ENCODE measurements at places on chromosomes 12 and 14.

GRCh38 chr12:20039562-20039961 lies 328.8 kb upstream of the PDE3A start:
- no peak for DNase-seq

- DNase-seq: no peak
These were observed 9.8 kb upstream of the PARP11 start for GRCh38 chr12:3882896-3883564.

DNA sequence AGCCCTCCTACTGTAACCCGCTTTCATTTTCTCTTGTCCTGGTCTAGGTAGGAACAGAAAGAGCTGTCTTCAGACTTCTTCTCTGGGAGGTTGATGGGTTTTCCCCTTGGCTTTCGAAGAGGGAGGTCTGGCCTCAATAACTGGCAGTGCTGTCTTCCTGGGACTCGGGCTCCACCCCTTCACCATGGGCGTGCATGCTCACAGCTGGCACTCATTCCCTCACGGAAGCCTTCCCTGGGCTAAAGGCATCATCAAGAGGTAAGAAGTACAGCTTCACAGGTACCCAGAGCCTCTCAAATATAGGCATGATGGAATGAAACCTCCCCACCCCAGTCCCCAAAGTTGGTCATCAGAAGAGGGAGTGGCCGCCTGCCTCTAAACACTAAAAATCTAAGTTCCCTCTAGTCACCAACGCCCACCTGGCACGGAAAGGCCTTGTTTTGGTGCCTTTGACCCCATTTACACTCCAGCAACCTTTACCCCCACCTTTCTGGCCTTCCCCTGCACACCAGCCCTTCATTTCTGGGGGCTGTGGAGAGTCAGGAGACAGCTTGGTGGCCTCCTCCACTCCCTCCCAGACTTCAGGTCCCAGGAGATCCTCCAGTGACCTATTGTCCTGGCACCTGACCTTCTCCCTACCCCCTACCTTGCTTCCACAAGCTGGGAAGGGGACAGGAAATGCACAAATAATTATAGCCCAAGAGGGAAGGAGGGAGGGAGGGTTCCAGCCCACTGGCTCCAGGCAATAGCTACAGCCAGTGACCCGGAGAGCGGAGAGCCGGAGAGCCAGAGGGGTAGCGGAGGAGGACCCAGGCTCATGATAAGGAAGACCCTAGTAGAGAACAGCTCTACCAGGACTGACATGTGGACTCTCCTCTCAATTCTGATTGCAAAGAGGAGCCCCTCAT lies 2.8 kb downstream of the RAPGEF3 start:
- DNase-seq: no peak

- DNase-seq: no peak
These were observed 12.6 kb upstream of the TTC7B start for GRCh38 chr14:90828642-90829487.

DNA sequence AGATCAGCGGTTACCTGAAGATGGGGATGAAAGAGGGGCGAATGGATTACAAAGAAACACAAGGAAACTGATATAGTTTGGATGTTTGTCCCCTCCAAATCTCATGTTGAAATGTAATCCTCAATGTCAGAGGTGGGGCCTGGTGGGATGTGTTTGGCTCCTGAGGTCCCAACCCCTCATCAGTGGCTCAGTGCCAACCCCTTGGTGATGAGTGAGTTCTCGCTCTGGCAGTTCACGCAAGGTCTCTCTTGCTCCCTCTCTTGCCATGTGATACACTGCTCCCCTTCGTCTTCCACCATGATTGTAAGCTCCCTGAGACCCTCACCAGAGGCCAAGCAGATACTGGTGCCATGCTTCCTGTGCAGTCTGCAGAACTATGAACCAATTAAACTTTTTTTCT lies 28.0 kb downstream of the ITGA7 start:
- DNase-seq: no peak

DNA sequence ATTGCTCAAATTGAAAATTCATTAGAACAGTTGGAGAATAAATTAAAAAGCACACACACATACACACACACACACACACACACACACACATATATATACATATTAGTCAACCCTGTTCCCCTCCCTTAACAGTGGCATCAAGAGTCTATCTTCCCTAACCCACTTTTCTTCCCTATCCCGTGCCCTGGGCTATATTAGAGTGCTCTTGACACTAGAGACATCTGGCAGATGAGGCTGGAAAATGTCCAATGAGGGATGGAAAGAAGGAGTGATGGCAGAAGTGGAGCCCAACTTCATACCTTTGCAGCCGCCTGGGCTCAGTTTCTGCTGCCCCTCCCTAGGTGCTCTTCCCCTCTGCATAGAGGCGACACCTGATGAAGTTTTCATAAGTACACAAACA lies 172.4 kb upstream of the NUDT4 start:
- no peak for DNase-seq

DNA sequence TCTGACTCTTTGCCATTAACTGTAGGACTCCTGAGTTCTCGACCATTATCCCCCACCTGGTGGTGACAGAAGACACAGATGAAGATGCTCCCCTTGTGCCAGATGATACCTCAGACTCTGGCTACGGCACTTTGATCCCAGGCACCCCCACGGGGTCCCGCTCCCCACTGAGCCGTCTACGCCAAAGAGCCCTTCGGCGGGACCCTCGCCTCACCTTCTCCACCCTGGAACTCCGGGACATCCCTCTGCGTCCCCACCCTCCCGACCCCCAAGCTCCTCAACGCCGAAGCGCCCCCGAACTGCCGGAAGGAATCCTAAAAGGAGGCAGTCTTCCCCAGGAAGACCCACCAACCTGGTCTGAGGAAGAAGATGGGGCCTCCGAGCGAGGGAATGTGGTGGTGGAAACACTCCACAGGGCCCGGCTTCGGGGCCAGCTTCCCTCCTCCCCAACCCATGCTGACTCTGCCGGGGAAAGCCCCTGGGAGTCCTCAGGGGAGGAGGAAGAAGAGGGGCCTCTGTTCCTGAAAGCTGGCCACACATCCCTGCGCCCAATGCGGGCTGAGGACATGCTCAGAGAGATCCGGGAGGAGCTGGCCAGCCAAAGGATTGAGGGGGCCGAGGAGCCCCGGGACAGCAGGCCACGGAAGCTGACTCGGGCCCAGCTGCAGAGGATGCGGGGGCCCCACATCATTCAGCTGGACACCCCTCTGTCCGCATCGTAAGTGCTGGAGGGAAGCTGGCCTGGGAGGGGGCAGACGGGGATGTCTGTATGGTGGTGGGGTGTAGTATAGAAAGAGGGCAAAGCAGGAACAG lies 14.4 kb downstream of the TNFRSF1A start:
- no peak for DNase-seq

DNA sequence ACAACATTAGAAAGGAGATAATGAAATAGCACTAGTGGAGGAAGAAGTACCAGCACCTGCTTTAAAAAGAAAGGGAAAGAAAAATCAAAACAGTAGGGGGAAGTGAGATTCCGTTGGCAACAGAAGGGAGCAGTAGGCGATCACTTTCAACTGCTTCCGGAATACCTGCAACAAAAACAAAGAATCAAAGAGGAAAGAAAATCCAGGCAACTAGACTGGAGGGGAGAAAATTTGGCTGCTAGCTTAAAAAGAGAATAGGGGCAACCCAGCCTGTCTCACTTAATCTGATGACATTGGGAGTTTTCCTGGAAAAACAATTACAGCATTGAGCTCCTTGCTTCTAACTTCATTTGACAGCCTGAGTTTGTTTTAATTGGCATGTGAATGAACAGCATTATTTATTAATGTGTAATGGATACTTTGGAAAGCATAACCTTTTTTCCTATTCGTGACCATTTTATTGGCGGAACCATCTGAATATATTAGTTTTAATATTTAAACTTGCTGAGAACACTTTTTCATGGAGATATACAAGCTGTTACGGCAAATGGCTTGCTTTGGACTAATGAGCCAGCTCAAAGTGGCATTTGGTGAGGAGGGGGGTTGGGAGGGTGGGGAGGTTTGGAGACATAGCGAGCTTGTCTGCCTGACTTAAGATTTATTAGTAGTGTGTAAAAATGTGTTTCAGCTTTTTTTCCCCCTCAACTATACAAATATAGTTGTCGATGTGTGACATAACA lies 2.5 kb upstream of the DACT1 start:
- peak; percentile 58 for DNase-seq

DNA sequence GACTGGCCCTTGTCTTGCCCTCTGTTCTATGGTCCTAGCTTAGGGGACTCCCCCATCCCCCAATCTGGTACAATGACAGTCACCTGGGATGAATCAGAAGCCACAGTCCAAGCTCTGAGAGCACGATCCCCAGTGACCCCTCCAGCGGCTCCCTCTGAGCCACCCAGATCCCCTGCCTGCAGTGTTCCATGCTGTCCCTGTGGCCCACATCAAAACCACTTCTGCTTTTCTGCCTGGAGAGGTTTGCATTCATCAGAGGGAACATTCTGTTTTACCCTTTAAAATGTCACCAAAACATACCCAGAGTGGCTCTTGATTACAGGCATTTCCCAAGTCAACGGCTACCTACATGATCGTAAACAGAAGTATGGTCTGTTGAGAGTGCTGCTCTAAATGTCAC lies 47.5 kb downstream of the NOS1 start:
- DNase-seq: no peak

GRCh38 chr12:8058506-8058905 lies 7.7 kb downstream of the C3AR1 start:
- DNase-seq: no peak

GRCh38 chr12:124916374-124917134 lies 2.1 kb upstream of the UBC start:
- DNase-seq: no peak

DNA sequence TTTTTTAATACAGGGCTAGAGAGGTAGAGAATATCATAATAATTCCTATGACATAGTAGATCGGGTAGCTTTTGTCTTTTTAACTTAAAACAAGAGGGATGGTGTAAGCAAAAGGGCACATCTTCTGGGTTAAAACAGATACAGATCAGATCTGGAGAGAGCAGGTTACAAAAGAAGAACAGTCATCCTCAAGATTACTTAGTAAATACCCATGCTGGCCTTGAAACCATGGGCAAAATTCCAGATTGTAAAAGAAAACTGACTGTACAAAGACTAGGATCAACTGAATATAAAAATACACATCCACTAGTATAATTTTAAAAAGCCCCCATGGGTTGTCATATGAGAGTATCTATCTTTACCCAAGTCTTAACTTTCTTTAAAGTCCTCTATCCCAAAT lies 76.7 kb downstream of the MED13L start:
- no peak for DNase-seq

DNA sequence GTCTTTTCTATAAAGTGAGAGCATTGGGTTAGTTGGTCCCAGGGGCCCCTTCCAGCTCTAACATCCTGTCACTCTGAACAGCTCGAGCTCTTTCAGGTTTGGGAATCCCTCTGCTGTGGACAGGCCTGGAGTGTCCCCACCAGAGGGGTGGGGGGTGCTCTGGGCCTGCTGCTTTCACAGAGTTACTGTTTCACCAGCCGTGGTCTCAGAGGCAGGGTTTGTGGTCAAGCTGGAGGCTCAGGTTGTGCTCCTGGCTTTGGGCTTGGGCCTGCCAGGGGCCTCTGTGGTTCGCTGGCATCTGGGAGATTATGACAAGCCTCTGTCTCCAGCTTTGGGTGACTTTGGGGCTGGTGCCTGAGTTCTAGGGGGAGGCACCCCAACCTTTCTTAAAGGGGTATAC lies 59.6 kb downstream of the FBXL14 start:
- DNase-seq: no peak

- no peak for DNase-seq
These were observed 37.3 kb upstream of the EML1 start for GRCh38 chr14:99755629-99756603.

All from NCI-H1694 (cell line).